ENCODE measurements at places on chromosomes 1 and 21.

DNA sequence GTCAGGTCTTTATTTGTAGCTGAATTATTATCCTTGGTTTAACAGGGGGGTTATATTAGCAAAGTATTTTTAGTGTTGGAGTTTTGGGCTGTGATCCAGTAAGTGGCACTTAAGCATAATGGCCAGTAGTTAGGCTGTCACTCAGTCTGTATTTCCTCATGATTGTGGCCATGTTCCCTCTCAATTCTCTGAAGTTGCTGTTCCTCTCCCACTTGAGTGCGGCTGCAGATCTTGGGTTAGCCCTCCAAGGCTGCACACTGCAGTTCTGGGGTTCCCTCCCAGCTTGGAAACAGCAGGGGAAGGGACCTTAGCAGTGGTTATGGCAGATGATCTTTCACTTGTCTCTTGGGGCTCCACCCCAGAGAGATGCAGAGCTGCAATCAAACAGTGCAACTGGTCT lies 23.2 kb upstream of the DENND1B start:
- DNase-seq = no peak

GRCh38 chr1:175341631-175342429 lies 149.3 kb upstream of the KIAA0040 start:
- no peak for DNase-seq

- DNase-seq = no peak
These were observed 60.6 kb downstream of the RIPK4 start for GRCh38 chr21:41706263-41706639.

GRCh38 chr1:57959531-57960241 lies 535.8 kb upstream of the DAB1 start:
- no peak for DNase-seq

- no peak for DNase-seq
These were observed 20.6 kb downstream of the RUNX3 start for GRCh38 chr1:24909388-24909898.

DNA sequence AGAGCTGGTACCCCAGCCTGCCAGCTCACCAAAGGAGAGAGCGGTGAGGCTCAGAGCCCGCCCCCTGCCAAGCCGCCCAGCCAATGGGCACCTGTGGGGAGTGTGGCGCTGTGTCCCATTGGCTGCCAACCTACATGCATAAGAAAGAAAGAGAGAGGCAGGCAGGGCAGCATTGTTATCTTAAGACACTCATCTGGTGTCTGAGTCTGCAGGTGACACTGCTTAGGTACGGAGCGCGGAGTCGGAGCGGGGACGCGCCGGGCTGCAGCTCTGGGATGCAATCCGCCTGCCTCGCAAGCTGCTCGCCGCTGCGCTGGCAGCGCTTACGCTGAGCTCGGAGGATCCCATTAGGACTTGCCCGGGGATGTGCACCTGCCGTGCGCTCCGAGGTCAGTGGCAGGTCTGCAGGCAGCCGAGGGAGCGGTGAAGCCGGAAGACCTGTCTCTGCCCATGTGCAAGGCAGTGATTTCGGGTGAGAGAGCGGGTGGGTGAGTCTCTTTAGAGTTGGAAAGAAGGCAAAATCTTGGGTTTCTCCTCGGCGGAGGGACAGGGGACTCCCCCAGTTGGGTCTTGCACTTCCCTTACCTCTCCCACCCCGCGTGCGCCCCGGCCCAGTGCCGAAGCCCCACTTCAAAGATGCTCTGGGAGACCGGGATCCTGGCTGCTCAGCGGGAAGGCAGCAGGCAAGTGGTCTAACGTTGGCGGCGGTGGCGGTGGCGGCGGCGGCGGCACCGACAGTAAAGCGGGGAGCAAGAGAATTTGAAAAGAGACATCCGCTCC lies at the start of gene BRINP2:
TSS of gene BRINP2 (plus strand) at position 203 of the 780 bp plus-strand sequence. CDS start 58,919 bp downstream, outside the sequence.
- no peak for DNase-seq

DNA sequence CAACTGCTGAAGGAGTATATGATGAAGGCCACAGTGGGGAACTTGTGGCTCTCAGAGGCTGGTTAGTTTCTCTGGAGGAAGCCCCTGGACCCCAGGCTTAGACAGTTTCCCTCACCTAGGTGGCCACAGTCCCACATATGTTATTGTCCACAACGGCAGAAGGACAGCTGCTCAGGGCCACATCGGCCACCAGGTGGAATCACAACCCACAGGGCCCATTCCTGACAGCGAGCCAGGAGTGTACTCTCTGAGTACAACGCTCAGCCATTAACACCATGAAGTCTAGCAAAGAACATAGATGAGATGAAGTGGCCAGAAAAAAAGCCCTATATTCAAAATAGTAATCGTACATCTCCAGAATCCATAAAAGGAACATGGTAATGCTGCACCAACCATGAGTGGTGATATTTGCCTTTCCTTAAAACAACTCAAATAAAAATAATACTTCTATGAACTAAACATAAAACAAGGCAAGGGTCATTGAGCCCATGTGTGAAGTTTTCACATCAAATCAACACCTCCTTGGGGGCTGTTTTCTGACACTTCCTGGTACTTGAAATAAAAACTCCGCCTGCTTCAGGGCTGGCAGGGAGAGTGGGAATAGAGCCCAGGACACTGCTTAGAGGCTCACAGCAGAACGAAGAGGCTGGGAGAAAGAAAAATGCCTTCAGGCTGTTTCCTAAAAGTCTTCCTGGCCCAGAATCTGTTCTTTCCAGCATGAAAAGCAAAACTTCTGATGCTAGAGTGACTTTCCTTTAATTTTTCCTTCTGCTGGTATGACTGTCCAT lies 383.3 kb downstream of the HHAT start:
- DNase-seq = no peak

- DNase-seq = no peak
These were observed 10.8 kb downstream of the ASAP3 start for GRCh38 chr1:23473037-23473800.

- no peak for DNase-seq
These were observed 63.6 kb downstream of the EPHB2 start for GRCh38 chr1:22773981-22774832.

- no peak for DNase-seq
These were observed 72.6 kb downstream of the SNRPE start for GRCh38 chr1:203934027-203934426.

- DNase-seq = no peak
These were observed 199.1 kb upstream of the LMO4 start for GRCh38 chr1:87129606-87130005.

GRCh38 chr1:3350506-3351261 lies 103.8 kb upstream of the ARHGEF16 start:
- no peak for DNase-seq

GRCh38 chr1:185974367-185975170 lies 240.4 kb downstream of the HMCN1 start:
- DNase-seq = no peak

DNA sequence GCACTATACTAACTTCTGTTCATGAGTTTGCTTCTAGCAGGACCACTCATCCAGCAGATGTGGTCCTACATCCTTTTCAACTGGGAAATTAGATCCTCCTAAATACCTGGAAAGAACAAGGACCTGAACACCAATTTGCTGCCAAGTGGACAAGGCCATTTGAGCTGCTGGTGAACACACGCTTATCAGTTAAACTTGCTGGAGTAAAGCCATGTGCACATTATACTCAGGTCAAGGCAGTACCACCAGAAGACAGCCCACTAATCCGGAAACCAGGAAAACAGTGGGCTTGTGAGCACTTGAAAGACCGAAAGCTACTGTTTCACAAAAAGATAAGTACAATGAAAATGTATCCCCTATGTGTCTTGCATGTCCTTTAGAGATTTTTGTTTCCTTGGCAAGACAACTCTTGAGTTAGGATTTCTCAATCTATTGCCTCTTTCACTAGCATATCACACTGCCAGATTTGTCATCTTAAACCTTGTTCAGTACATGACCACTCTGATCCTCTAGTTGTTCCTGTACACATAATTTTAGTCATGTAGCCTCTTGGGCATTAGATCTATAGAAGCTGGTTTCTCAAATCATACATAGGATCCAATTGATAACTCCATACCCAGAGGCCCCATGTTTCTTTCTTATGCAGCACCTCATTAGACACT lies 4.5 kb upstream of the REN start:
- DNase-seq = no peak

GRCh38 chr1:91732291-91733107 lies 153.5 kb downstream of the TGFBR3 start:
- DNase-seq = no peak

- DNase-seq = no peak
These were observed 296.1 kb downstream of the PDE4B start for GRCh38 chr1:66088787-66089186.

- DNase-seq = no peak
These were observed at the start of gene KIAA0319L for GRCh38 chr1:35557118-35557610. KIAA0319L (minus strand) TSS chr1:35557403; CDS start chr1:35554491, 2,912 bp downstream.

GRCh38 chr1:186978596-186979556 lies 150.1 kb downstream of the PLA2G4A start:
- DNase-seq = peak; percentile 46

DNA sequence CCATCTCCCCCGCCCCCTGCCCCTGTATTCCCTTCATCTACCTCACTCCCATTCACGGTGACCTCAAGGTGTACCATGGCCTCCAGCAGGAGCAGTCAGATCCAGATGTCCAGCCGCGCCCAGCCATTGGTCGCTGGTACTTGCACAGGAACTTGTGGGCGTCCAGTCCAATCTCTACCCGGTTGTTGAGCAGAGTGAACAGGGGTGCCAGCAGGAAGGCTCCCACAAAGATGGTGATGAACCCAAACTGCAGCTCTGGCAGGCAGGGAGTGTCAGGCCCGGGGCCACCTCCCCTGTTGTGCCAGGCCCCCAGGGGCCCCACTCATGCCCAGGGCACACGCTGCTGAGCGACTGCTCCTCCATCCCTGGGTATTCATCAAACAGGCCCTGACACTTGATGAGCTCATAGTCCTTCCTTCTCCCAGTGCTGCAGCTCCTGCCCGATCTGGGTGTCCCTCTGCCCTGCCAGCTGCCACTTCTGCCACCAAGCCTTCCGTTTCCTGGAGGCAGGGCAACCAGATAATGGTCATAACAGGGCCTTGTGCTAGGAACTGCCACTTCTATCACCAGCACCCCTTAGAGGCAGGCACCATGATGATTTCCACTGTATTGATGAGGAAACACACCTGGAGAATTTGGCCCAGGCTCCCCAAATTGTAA lies 5.7 kb upstream of the ARHGEF19 start:
- DNase-seq = no peak

- DNase-seq = no peak
These were observed 511 bp upstream of the RABGAP1L start for GRCh38 chr1:174158767-174159251.

GRCh38 chr1:53316424-53316765 lies 11.5 kb downstream of the LRP8 start:
- DNase-seq = no peak

GRCh38 chr1:186568221-186568620 lies 107.3 kb upstream of the PDC start:
- DNase-seq = no peak

- DNase-seq = no peak
These were observed 46.9 kb downstream of the ATP5PF start for GRCh38 chr21:25687787-25688186.

DNA sequence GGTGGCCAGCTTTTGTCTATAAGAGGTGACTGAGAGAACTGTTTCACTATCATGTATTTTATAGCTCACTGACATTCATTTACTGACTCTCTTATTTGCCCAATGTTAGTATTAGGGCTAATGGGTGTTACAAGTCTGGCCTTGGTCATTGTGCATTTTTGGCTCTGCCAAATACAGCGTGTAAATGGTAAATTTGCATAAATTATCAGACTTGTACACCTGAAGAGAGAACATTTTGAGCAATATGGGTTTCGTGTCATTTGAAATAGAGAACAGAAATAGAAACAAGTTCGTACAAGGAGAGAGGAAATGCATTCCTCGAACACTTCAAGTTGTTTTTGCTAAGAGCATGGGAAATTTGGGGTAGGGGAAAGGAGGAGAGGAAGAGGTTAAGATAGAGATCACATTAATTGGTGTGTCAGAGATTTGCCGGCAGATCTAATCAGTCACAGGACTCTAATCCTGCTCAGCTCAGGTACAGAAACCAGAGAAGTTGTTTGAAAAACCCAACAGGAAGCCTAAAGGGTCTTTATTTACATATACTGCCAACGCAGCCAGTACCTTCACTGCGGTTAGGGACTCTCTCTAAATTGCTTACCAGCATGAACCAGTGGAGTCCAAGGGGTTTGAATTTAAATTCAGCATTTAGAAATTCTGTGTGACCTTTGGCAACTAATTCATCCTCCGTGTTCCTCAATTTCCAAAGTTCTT lies 261.5 kb downstream of the GPATCH2 start:
- no peak for DNase-seq

- no peak for DNase-seq
These were observed 304.5 kb downstream of the TTLL7 start for GRCh38 chr1:83694449-83694848.

DNA sequence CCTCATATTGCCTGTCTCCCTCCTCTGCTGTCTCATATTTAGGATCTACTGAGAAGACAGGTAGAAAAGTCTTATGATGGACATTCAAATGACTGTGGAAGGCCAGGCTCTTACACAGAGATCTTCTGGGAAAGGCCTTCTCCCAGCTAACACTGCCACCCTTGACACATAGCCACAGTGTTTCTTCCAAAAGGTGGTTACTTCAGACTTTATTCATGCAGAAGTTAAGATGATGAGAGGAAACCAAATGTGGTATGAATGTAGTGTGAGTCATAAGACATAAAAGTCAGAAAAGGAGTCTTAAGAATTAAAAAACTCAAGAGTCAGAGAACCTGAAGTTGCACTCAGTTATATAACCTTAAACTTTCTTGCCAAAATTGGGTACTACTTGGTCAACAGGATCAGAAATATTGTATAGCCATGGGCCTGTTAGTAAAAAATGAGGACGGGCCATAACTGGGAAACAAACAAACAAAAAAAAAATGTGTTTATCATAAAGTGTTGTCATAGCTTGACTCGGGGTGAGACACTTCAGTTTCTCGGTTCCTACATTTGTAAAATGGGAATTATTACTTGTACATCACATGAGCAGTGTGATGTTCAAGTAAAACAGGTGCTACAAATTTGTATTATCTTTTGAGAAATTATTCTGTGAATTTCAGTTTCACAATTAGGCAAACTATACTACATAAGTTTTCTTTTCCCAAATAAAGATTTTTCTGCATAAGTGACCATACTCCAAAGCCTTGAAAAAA lies 1.2 kb upstream of the DENND1B start:
- peak; percentile 27 for DNase-seq

GRCh38 chr1:53736290-53736689 lies 2.7 kb downstream of the GLIS1 start:
- DNase-seq = no peak

DNA sequence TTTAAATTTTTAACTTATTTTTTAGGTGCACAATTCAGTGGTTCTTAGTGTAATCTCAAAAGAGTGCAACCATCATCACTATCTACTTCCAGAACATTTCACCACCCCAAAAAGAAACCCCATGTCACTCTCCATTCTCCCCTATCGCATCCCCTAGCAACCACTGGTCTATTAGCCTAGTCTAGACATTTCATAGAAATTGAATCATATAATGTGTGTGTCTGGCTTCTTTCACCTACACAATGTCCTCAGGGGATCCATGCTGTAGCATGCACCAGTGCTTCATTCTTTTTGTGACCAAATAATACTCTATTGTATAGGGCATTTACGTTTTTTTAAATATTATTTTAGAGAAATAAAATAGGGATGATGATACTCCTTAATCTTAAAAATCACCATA lies 64.7 kb downstream of the JAK1 start:
- no peak for DNase-seq
